ENCODE measurements at places on chromosomes 13 and 19.
A peak's percentile ranks its signal among the peaks of the same experiment; 100 is the strongest.

- no peak for DNase-seq
Measured at GRCh38 chr19:9128171-9128570, 1.4 kb upstream of the OR7G3 start.

- no peak for DNase-seq
Measured at GRCh38 chr13:94009701-94010100, 469.8 kb downstream of the DCT start.

DNA sequence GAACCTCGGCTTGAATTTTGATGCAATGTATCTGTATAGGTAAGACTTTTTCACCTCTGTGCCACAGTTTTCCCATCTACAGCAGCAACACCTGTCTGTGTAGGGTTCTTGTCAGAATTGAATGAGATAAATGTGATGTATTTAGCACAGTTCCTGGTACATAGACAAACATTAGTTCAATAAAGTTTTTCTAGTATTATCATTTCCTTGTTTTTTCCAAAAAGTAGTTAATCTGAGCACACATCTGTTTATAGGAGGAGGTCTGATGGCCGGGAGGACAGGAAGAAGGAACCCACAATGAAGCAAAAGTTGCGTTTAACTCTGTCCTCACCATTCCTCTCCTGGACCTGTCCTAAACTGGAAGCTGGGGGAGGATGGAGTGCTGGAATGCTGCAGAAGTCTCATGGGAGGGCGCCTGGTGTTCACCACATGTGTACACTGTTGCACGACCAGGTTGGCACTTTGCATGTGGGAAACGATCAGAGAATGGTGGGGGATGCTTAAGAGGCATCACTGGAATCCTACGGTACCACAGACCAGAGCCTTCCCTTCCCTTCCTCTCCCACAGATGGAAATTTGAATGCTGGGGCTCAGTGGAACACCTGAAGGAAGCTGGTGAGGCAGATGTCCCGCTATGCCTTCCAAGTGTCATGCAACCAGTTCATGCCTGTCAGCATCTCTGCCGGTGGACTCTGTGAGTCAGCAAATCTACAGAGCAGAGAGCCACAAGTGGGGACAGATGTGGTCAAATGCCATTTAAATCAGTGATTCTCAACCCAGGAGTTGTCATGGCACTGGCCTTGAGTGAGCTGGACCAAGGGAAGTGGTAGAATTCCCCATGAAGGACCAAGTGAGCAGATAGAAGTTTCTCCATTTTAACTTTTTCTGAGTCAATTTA, 315.6 kb downstream of the DLEU7 start:
- no peak for DNase-seq

- no peak for DNase-seq
Measured at GRCh38 chr13:113890774-113891480, 27.1 kb upstream of the GAS6 start.

DNA sequence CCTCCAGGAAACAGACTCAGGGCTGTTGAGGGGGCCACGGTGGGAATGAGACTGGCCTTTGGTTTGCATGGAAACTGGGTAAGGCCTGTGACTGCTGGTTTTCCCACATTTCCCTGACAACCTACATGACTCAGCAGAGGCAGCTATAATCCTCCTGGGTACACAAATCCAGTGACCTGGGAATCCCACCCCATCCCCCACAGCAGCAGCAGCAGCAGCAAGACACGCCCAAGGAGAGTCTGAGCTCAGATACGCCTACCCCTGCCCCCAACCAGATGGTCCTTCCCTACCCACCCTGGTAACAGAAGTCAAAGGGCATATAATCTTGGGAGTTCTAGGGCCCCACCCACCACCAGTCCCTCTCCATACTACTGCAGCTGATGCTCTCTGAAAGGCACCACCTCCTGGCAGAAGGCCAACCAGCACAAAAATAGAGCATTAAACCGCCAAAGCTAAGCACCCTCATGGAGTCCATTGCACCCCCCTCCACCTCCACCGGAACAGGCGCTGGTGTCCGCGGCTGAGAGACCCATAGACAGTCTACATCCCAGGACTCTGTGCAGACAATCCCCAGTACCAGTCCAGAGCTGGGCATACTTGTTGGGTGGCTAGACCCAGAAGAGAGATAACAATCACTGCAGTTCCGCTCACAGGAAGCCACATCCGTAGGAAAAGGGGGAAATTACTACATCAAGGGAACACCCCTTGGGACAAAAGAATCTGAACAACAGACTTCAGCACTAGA, 237.2 kb upstream of the SPRY2 start:
- DNase-seq, result no peak

DNA sequence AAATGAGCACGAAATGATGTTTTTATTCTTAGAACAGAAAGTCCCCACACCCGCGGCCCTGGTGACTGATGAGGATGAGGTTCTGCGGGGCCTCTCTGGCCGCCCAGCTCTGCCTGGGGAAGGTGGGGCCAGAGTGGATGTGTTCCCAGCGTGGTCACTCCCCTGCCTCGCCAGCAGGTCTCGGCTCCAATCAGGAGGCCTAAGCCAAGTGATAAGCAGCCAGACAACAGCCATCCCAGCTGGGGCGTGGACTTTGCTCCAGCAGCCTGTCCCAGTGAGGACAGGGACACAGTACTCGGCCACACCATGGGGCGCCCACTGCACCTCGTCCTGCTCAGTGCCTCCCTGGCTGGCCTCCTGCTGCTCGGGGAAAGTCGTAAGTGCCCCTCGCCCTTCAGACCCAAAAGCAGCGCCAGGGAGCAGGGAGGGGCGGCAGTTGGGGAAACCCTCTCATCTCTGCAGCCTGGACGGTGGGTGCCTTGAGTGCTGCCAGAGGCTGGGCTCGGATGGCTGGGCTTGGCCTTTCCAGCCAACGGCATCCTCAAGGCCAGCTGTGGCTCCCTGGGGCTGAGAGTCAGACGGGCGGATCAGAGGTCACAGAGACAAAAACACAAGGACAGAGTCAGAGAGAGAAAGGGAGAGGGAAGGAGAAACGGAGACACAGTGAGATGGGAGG, at the start of gene F10:
TSS of gene F10 (plus strand) at position 250 of the 676 bp plus-strand sequence. CDS start at position 307, 57 bp downstream.
- no peak for DNase-seq

DNA sequence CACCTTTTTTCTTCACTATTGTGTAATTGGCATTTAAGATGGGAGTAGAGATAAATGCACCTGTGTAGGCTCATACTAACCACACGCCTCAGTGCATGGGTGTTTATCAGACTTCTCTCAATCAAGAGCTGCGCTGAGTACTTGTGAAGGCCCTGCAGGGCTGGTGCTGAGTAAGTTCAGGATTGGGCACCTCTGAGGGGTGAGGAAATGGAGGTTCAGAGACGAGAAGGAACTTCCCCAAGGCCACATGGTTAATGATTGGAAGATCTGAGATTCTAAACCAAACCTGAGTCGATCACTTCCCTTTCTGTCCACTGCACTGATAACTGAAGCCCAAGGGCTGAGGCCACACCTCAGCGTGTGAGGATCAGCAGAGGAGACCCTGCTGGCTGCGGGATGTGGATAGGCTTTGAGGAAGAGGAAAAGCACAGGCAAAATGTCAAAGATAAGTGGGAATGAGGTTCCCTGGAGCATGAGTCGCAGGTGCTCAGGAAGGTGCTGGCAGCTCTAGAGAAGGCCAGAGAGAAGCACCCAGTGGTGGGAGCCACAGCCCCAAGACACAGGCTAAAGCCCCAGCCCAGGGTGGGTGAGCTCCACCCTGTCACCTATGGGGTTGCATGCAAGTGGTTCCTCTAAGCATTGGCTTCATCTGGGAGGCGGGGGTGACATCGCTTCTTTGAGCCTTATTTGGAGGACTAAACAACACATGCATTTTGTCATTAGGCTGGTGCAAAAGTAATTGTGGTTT, 32.3 kb upstream of the GJB6 start:
- DNase-seq, result no peak

- no peak for DNase-seq
Measured at GRCh38 chr13:60095300-60095699, 68.4 kb downstream of the DIAPH3 start.

GRCh38 chr19:40274585-40275544, 10.3 kb downstream of the AKT2 start:
- peak; percentile 20 for DNase-seq

DNA sequence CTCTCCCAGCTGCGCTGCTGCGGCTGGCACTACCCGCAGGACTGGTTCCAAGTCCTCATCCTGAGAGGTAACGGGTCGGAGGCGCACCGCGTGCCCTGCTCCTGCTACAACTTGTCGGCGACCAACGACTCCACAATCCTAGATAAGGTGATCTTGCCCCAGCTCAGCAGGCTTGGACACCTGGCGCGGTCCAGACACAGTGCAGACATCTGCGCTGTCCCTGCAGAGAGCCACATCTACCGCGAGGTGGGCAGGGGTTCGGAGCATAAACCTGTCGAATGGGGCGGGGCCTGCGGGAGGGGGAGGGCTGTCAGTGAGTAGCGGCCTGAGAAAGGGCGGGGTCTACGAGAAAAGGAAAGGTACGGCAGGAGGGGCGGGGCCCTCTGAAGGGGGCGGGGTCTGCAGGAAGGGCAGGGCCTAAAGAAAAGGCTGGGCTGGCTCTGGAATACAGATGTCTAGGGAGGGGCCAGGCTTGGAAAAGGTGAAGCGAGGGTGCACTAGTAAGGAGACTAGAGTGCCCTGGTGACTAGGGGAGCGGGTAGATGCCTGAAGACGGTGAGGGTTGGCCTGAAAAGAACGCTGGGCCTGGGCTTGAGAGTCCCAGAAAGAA, 3.6 kb downstream of the CD37 start:
- no peak for DNase-seq

GRCh38 chr19:45440873-45441654, 17.3 kb upstream of the ERCC1 start:
- DNase-seq, result no peak

GRCh38 chr19:46946611-46947238, 72.9 kb upstream of the NPAS1 start:
- DNase-seq, result no peak

GRCh38 chr13:33111414-33112110, 95.3 kb downstream of the KL start:
- no peak for DNase-seq

GRCh38 chr13:45742985-45743384, 40.9 kb downstream of the CBY2 start:
- DNase-seq, result no peak

GRCh38 chr19:48445606-48446481, at the start of gene GRWD1:
Gene GRWD1, plus strand, starts transcription at chr19:48445983. Its CDS starts 23 bp downstream, at chr19:48446006.
- DNase-seq, result peak; percentile 91
